IMR-90 (cell line): ENCODE measurements at places on chromosomes 2 and 18. TPM values are rescaled to one million over a fixed set of nuclear protein-coding genes. Genes with fewer than 3 reads are reported as not detected.

Gene MEP1B
- not detected in 2 replicates for total RNA-seq

- peaks cover 29% of the 10 kb centered on the region for H3K27me3 ChIP-seq
- no peaks in the 10 kb centered on the region for H3K36me3 ChIP-seq
- no peak for DNase-seq
- no peak overlapping the region for H3K4me3 ChIP-seq
- H3K4me1 ChIP-seq = no peaks in the 10 kb centered on the region
- H3K27ac ChIP-seq = no peak overlapping the region
These were observed 19.4 kb upstream of the KCNG2 start for GRCh38 chr18:79778291-79778791.

Gene STK11IP
- total RNA-seq = 6.7 and 19.7 TPM in 2 replicates

DNA sequence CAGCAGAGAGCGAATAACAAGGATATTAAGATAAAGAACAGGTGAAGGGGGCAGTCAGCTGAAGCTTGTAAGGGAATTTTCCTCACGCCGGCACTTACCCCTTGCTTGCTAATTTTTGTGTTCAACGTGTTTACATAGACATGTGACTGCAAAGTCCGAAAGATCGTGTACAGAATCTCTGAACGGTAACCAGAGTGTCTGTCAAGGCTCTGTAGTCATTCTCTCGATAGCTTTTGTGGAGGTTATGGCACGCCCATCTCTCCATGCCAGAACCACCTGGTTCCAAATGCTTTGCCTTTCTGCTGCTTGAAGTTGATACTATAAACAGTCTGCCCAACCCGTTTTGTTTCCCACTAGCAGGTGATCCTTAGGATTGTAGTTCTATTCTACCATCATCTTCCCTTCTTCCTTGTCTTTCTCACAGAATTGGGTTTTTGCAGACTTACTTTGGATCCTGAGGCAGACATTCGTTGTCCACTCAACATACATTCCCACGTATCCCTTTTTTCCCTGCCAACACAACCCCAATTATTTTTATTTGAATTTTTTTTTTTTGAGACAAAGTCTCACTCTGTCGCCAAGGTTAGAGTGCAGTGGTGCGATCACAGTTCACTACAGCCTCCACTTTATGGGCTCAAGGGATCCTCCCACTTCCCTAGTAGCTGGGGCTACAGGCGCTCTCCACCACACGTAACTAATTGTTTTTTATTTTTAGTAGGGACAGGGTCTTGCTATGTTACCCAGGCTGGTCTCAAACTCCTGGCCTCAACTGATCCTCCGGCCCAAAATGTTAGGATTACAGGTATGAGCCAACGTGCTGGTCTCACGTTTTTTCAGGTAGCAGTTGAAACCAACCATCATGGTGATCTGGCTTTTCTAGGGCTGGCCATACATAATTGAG, 1.3 kb upstream of the USP34 start:
- H3K36me3 ChIP-seq = peaks cover 17% of the 10 kb centered on the region
- H3K4me3 ChIP-seq = peak overlapping the region; percentile 95
- peak; percentile 29 for DNase-seq
- no peaks in the 10 kb centered on the region for H3K4me1 ChIP-seq
- H3K27me3 ChIP-seq = no peaks in the 10 kb centered on the region

Gene TRAK2
- 48.9 and 65.4 TPM in 2 replicates for total RNA-seq

Gene REG3G
- total RNA-seq = not detected in 2 replicates

- no peak overlapping the region for H3K4me3 ChIP-seq
- no peak for DNase-seq
- no peaks in the 10 kb centered on the region for H3K27me3 ChIP-seq
- no peaks in the 10 kb centered on the region for H3K36me3 ChIP-seq
These were observed 4.7 kb downstream of the MAPRE3 start for GRCh38 chr2:26975102-26975501.

DNA sequence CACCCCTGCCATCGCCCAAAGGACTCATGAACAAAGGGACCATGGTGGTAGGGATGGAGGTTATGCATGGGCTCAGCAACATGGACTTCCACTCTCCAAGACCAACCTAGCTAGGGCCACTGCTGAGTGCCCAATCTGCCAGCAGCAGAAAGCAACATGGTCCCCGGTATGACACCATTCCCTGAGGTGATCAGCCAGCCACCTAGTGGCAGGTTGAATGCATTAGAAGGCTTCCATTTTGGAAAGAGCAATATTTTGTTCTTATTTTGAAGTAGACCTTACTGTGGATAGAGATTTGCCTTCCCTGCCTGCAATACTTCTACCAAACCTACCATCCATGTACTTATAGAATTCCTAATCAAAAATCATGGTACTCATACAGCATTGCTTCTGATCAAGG, 99.8 kb downstream of the METTL4 start:
- no peaks in the 10 kb centered on the region for H3K36me3 ChIP-seq
- H3K4me1 ChIP-seq = no peaks in the 10 kb centered on the region
- DNase-seq = no peak

- H3K4me3 ChIP-seq = no peak overlapping the region
- H3K27me3 ChIP-seq = no peaks in the 10 kb centered on the region
- no peaks in the 10 kb centered on the region for H3K36me3 ChIP-seq
- no peak overlapping the region for H3K27ac ChIP-seq
These were observed 14.8 kb downstream of the KLHL29 start for GRCh38 chr2:23399674-23400261.

Gene POTEI
- total RNA-seq = not detected in 2 replicates

Gene LYPD1
- total RNA-seq = 79.7 and 87.6 TPM in 2 replicates

- no peaks in the 10 kb centered on the region for H3K4me1 ChIP-seq
- no peak overlapping the region for H3K4me3 ChIP-seq
- H3K27me3 ChIP-seq = peaks cover 2% of the 10 kb centered on the region
- no peaks in the 10 kb centered on the region for H3K36me3 ChIP-seq
- H3K27ac ChIP-seq = no peak overlapping the region
These were observed 244.5 kb upstream of the ID2 start for GRCh38 chr2:8437228-8437948.

Gene XDH
- total RNA-seq = 0.83 and 1.1 TPM in 2 replicates

DNA sequence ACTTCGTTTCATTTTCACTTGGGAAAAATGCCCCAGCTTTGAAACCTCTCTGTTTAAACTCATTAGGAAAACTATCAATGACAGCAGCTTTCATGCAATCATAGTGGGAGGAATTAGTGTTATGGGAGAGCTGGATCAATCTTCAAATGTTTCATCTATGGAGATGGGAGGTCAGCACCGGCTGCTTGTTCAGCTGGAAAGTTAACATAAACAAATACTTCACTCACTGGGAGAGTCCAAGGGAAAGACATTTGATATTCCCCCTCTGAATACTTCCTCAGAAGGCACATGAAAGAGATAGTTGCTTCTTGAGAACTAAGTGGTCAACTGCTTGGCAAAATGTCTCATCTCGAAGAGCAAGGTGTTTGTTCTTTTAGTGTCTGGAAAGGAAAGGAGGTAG, 7.3 kb downstream of the LYPD1 start:
- peak overlapping the region; percentile 1; the same call in 1 of the 2 replicates for H3K4me3 ChIP-seq
- DNase-seq = peak; percentile 91
- H3K4me1 ChIP-seq = peaks cover 15% of the 10 kb centered on the region
- peaks cover 11% of the 10 kb centered on the region; the same call in 1 of the 2 replicates for H3K36me3 ChIP-seq
- no peaks in the 10 kb centered on the region for H3K27me3 ChIP-seq
- H3K27ac ChIP-seq = no peak overlapping the region; the same call in 1 of the 2 replicates

GRCh38 chr2:188303363-188304031, 11.8 kb downstream of the GULP1 start:
- H3K27ac ChIP-seq = peak overlapping the region; percentile 12
- peaks cover 13% of the 10 kb centered on the region for H3K4me1 ChIP-seq
- H3K36me3 ChIP-seq = no peaks in the 10 kb centered on the region
- H3K4me3 ChIP-seq = peak overlapping the region; percentile 0; the same call in 1 of the 2 replicates
- no peaks in the 10 kb centered on the region for H3K27me3 ChIP-seq
- DNase-seq = peak; percentile 71

Gene CXCR4
- not detected in 2 replicates for total RNA-seq

Gene UPP2
- not detected in 2 replicates for total RNA-seq

DNA sequence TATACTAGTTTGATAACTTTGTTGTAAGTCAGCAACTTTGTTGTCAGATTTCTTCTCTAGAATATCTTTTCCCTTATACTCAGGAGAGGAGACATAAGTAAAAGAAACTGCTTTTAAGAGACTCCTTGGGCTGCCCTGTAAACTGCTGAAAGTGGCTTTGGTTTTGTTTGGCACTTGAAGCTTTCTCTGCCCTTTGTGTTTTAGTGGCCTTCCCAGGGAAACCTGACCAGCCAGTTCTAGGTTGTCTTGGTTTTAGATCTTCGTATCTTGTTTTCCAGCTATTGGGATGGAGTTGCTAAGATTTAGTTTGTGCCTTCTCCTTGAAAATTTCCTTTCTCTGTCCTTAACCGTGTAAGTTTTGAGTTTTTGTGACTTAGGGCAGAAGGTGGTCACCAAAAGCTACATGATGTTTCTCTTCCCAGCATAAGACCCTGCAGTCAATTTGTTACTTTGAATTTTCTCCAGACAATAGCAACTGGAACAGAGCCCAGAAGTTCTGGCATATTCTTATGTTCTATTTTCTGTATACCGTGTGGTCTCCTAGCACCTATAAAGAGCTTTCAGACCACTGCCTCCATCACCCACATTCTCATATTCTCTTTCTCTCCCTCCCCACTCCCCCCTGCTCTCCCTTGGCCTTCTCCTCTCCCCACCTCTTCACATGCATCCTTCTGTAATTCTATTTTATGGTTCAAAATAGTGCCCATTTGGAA, 81.1 kb downstream of the BOLA3 start:
- H3K27me3 ChIP-seq = no peaks in the 10 kb centered on the region
- H3K4me1 ChIP-seq = peaks cover 2% of the 10 kb centered on the region; the same call in 1 of the 2 replicates
- H3K4me3 ChIP-seq = no peak overlapping the region

DNA sequence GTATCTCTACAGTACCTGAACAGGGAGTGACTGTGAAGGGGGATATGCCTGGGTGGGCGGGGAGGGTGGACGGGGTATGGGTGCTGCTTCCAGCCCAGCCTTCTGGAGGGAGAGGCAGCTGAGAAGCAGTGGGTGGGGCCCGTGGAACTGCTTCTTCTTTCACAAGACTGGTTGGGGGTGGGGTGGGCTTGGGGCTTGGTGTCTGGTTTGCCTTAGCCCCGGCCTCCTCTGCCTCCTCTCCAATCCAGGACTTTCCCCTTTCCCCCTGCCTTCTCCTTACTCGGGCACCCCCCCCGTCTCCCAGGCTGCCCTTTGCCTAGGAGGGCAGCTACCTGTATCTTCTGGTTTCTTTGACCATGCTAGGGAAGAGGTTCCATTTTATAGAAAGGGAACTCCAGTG, 233.4 kb downstream of the DYSF start:
- no peak overlapping the region for H3K4me3 ChIP-seq
- no peak for DNase-seq
- no peaks in the 10 kb centered on the region for H3K4me1 ChIP-seq
- peaks cover 29% of the 10 kb centered on the region for H3K27me3 ChIP-seq
- H3K27ac ChIP-seq = no peak overlapping the region
- H3K36me3 ChIP-seq = no peaks in the 10 kb centered on the region

GRCh38 chr18:62085756-62086155, 101.1 kb downstream of the PIGN start:
- H3K4me1 ChIP-seq = no peaks in the 10 kb centered on the region
- no peaks in the 10 kb centered on the region for H3K36me3 ChIP-seq
- peak; percentile 42 for DNase-seq
- H3K27me3 ChIP-seq = no peaks in the 10 kb centered on the region
- no peak overlapping the region for H3K27ac ChIP-seq

Gene EGR4
- not detected in 2 replicates for total RNA-seq

- no peaks in the 10 kb centered on the region for H3K27me3 ChIP-seq
- peak; percentile 9 for DNase-seq
- H3K36me3 ChIP-seq = peaks cover 22% of the 10 kb centered on the region
- H3K4me3 ChIP-seq = no peak overlapping the region
- no peak overlapping the region for H3K27ac ChIP-seq
These were observed 23.4 kb downstream of the LYPD1 start for GRCh38 chr2:132646540-132647108.

Gene HOXD12
- not detected in 2 replicates for total RNA-seq
